ENCODE measurements at places on chromosomes 1 and 21. TPM values are rescaled to one million over a fixed set of nuclear protein-coding genes. Genes with fewer than 3 reads are reported as not detected.

Gene CLCNKB
- not detected for total RNA-seq

GRCh38 chr1:184101571-184101970 is 50.0 kb downstream of the TSEN15 start:
- no peaks in the 10 kb centered on the region for H3K4me1 ChIP-seq
- no peak for DNase-seq
- no peaks in the 10 kb centered on the region for H3K36me3 ChIP-seq
- H3K27ac ChIP-seq, result no peak overlapping the region
- H3K27me3 ChIP-seq, result no peaks in the 10 kb centered on the region

GRCh38 chr1:94038511-94038910 is 82.4 kb downstream of the ABCA4 start:
- no peaks in the 10 kb centered on the region for H3K27me3 ChIP-seq
- no peak for DNase-seq
- no peaks in the 10 kb centered on the region for H3K4me1 ChIP-seq
- H3K4me3 ChIP-seq, result no peak overlapping the region

- peak overlapping the region; percentile 49 for H3K4me3 ChIP-seq
- no peaks in the 10 kb centered on the region for H3K36me3 ChIP-seq
- no peaks in the 10 kb centered on the region for H3K27me3 ChIP-seq
- H3K4me1 ChIP-seq, result peaks cover 7% of the 10 kb centered on the region
Measured at GRCh38 chr21:45891388-45892155, 90.0 kb upstream of the COL6A1 start.

GRCh38 chr1:94384485-94385265 is 33.5 kb upstream of the ABCD3 start:
- no peaks in the 10 kb centered on the region for H3K27me3 ChIP-seq
- no peak overlapping the region for H3K27ac ChIP-seq
- H3K36me3 ChIP-seq, result no peaks in the 10 kb centered on the region
- DNase-seq, result no peak
- H3K4me1 ChIP-seq, result no peaks in the 10 kb centered on the region

Gene BACE2
- 151 TPM for total RNA-seq

DNA sequence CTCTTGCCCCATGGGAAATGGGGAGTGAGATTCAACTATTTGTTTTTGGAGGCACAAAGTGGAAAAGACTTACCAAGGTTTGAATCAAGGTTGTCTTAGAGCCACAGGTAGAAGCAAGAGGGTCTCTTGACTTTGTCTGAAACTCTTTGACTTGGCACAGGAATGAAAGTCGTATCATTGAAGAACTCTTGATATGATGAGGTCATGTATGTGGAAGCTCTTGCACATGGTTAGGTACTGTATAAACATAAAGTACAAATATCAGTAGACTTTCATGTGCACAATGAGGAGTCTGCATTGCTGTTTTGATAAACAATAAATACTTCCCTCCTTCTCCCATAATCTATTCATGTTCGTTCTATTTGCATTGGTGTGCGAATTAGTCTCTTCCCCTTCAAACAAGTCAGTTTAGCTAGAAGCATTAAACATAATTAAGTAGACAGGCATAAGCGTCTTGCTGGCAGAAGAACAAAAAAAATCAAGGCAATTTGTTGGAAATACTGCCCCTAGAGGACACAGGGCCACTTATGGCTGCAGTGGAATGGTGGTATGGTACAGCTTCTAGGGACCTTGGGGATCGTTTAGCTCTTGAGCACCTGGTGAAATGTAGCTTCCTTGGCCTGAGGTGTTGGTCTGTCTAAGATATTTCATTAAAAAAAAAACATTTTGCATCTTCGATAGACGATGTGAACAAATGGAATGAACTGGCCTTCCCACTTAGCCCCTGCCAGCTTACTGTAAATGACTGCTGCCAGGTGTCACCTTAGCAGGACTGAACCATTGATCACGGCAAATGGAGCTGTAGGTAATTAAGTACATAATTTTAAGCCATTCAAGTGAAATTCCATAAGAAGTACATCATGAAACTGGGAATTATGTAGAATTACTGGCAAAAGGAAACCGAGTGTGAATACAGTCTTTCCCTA is 218.0 kb upstream of the GALNT2 start:
- no peaks in the 10 kb centered on the region for H3K36me3 ChIP-seq
- H3K4me3 ChIP-seq, result no peak overlapping the region
- no peaks in the 10 kb centered on the region for H3K27me3 ChIP-seq
- no peak for DNase-seq
- peaks cover 9% of the 10 kb centered on the region for H3K4me1 ChIP-seq

DNA sequence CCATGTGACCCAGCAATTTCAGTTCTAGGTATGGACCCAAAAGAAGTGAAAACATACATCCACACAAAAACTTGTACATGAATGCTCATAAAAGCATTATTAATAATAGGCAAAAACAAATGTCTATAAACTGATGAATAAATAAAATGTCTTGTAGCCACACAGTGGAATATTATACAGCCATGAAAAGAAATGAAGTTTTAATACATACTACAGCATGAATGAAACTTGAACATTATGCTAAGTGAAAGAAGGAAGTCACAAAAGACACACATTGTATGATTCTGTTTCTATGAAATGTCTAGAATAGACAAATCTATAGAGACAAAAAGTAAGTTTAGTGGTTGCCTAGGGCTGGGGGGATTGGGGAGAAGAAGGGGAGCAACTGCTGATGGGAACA is 130.2 kb downstream of the CDC7 start:
- H3K27ac ChIP-seq, result no peak overlapping the region
- H3K4me1 ChIP-seq, result no peaks in the 10 kb centered on the region
- no peaks in the 10 kb centered on the region for H3K27me3 ChIP-seq
- no peak for DNase-seq
- no peaks in the 10 kb centered on the region for H3K36me3 ChIP-seq
- no peak overlapping the region for H3K4me3 ChIP-seq

DNA sequence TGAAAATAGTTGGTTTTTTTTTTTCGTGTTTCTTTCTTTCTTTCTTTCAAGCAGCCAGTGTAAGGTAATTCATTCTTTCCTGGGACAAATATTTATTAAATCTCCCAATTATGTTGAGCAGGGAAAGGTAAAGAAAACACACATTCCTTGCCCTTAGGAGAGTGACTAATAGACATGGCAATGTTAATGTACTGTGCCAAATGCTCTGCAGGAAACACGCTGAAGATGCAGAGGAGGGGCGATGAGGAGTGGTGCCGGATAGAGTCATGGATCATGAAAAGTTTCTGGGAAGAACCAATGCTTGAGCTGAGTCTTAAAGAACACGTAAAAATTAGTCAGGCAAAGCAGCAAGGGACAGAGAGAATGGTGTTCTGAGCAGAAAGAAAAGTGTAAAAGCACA is 199.2 kb downstream of the DNM3 start:
- H3K36me3 ChIP-seq, result no peaks in the 10 kb centered on the region
- H3K4me1 ChIP-seq, result no peaks in the 10 kb centered on the region
- no peak for DNase-seq

GRCh38 chr1:50538476-50538875 is 115.2 kb upstream of the DMRTA2 start:
- no peak for DNase-seq
- H3K27ac ChIP-seq, result no peak overlapping the region
- no peaks in the 10 kb centered on the region for H3K27me3 ChIP-seq
- H3K4me3 ChIP-seq, result no peak overlapping the region
- peaks cover 18% of the 10 kb centered on the region for H3K36me3 ChIP-seq

Gene CELA2A
- not detected for total RNA-seq

GRCh38 chr1:4581807-4582206 is 72.6 kb upstream of the AJAP1 start:
- H3K27me3 ChIP-seq, result no peaks in the 10 kb centered on the region
- H3K27ac ChIP-seq, result no peak overlapping the region
- no peaks in the 10 kb centered on the region for H3K4me1 ChIP-seq
- H3K4me3 ChIP-seq, result no peak overlapping the region
- no peak for DNase-seq

- H3K27ac ChIP-seq, result peak overlapping the region; percentile 30
- peak overlapping the region; percentile 87 for H3K4me3 ChIP-seq
- H3K36me3 ChIP-seq, result no peaks in the 10 kb centered on the region
Measured at GRCh38 chr1:231040800-231041718, 1.0 kb upstream of the FAM89A start.

GRCh38 chr1:212457740-212458338 is 25.1 kb downstream of the NENF start:
- H3K4me3 ChIP-seq, result no peak overlapping the region
- no peaks in the 10 kb centered on the region for H3K36me3 ChIP-seq
- no peak overlapping the region for H3K27ac ChIP-seq
- no peak for DNase-seq
- peaks cover 9% of the 10 kb centered on the region for H3K4me1 ChIP-seq

DNA sequence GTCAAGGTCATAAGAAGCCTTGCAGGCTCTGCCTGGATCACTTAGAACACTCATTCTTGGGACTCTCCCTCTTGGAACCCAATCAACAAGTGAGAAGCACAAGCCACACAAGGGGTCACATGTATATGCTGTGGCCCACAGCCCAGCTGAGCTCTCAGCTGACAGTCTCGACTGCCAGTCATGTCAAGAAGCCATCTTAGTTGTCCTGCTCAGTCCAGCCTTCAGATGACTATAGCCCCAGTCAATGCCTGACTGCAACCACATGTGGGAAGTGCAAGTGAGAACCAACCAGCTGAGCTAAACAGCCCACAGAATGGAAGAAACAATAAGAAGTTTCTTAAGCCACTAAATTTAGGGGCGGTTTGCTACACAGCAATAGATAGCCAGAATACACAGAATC is 356.0 kb downstream of the KCNH1 start:
- H3K27ac ChIP-seq, result no peak overlapping the region
- no peaks in the 10 kb centered on the region for H3K27me3 ChIP-seq
- no peaks in the 10 kb centered on the region for H3K4me1 ChIP-seq
- H3K4me3 ChIP-seq, result no peak overlapping the region

DNA sequence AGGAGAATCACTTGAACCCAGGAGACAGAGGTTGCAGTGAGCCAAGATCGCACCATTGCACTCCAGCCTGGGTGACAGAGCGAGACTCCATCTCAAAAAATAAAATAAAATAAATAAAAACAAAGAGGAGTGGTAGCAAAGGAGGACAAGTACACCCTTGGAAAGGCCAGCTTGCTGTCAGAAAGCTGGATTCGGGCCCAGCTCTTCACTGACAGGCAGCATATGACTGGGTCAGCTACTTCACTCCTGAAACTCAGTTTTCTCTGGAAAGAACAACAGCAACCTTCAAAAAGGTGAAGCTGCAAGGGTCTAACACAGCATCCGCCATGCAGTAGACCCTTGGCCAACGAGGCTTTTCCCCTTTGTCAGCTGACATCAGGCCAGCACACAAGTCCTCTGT is 156.0 kb upstream of the TIAM1 start:
- no peaks in the 10 kb centered on the region for H3K4me1 ChIP-seq
- no peaks in the 10 kb centered on the region for H3K36me3 ChIP-seq
- H3K27ac ChIP-seq, result no peak overlapping the region

GRCh38 chr1:243628476-243628907 is 221.6 kb downstream of the AKT3 start:
- H3K4me1 ChIP-seq, result no peaks in the 10 kb centered on the region
- H3K27ac ChIP-seq, result no peak overlapping the region
- peaks cover 32% of the 10 kb centered on the region for H3K36me3 ChIP-seq
- DNase-seq, result no peak

Gene FMO3
- 6.0 TPM for total RNA-seq

Gene CFAP126
- not detected for total RNA-seq

DNA sequence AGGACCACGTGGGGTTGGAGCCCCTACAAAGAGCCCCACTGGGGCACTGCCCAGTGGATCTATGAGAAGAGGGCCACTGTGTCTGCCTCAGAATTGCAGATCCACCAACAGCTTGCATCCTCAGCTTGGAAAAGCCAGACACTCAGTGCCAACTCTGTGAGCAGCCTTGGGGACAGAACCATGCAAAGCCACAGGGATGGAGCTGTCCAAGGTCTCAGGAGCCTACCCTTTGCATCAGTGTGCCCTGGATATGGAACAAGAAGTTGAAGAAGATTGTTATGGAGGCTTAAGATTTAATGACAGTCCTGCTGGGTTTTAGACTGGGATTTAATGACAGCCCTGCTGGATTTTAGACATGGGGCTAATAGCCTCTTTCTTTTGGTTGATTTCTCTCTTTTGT is 1670.9 kb downstream of the PLA2G4A start:
- no peaks in the 10 kb centered on the region for H3K36me3 ChIP-seq
- DNase-seq, result no peak
- no peak overlapping the region for H3K4me3 ChIP-seq
- no peak overlapping the region for H3K27ac ChIP-seq
- no peaks in the 10 kb centered on the region for H3K27me3 ChIP-seq

Gene ANGPTL1
- total RNA-seq, result 30.8 TPM

Gene CD52
- not detected for total RNA-seq

Gene IPP
- total RNA-seq, result 5.5 TPM

Gene FCRL3
- not detected for total RNA-seq
